Cardiac septum (tissue), 1 donor: ENCODE measurements at places on chromosomes 13 and 19. TPM values are rescaled to one million over a fixed set of nuclear protein-coding genes. Genes with fewer than 3 reads are reported as not detected.

- DNase-seq = peak; percentile 22
These were observed 29.1 kb upstream of the POP4 start for GRCh38 chr19:29576761-29577648.

- DNase-seq = no peak
These were observed 189.0 kb downstream of the LMO7 start for GRCh38 chr13:75825161-75825560.

GRCh38 chr19:11446652-11447301 is 11.3 kb downstream of the PRKCSH start:
- DNase-seq = no peak

- DNase-seq = no peak
These were observed 55.8 kb upstream of the KCTD15 start for GRCh38 chr19:33740811-33741396.

DNA sequence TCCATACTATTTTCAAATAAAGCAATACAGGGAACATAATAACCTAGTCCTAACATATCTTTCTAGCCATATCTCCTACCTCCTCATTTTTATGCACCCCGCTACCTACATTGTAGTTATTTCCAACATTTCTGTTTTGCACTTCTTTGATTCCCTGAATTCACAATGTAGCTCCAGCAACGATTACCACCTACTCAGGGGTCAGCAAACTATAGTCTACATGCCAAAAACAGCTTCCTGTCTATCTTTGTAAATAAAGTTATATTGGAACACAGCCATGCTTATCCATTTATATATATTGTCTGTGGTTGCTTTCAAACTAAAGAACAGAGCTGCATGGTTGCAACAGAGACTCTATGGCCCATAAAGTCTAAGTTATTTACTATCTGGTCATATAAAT is 16.7 kb downstream of the MYCBP2 start:
- no peak for DNase-seq

DNA sequence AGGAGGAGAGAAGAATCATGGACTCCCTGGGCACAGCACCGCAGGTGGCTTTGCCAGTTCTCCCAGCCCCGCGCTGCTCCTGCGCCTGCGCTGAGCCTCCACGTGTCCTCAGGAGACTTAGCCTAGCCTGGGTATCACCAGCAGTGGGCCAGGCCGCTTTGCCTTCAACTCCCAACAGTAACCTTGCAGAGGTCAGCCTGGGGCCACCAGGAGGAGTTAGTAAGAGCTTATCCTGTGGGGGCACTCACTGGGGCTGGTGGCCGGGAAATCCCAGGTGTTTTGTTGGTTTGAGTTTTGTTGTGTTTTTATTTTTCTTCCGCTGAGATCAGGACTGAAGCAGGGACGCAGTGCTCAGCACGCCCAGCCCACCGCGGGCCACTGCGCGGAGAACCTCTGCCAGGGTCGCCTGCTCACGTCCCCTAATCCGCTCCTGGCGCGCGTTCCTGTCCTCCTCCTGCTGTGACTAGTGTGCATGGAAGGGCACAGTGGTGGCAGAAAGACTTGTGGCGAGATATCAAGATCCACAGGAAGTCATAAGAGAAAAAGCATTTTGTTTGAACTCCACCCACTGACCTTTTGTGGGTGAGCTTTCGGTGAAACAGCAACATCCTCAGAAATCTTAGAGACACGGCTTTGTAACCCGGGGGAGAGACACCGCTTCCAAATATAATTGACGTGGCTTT is 207.4 kb upstream of the RFC3 start:
- DNase-seq = peak; percentile 89

GRCh38 chr13:33651766-33652165 is 166.2 kb upstream of the RFC3 start:
- no peak for DNase-seq

DNA sequence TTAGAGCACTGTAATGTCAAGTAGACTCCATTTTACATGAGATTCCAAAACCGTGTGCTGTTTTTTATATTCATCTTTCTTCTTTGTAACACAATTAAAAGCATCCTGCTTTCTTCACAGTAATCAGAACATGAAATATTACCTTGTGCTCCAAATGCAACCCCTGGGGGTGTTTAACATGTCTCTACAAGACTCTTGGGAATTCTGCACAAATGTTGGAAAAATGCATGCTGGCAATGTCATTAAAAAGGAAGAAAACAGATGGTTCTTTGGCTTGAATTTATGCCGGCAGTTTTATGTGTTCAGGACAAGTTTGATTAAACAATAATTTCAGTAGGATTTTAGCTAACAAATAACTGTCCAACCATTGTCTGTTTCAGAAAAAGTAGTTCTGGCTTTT is 159.1 kb downstream of the LIG4 start:
- DNase-seq = no peak

DNA sequence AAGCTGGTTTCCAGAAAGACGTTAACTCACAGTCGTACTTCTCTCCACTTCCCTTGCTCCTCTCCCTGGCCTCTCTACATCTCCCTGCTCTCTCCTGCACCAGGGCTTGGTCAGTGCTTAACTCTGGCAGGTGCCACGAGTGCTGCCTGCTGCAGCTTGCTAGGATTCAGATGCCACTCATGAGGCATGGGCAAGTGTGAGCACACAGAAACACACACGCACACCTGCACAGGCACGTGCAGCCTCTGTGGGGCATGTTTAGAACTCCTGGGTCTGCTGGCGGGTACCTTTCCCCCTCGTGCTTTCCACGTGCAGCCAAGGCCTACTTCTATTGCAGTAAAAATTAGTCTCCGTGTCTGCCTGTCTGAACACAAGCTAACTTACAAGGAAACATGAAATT is 31.8 kb downstream of the SOX1 start:
- no peak for DNase-seq

GRCh38 chr19:35142606-35143230 is 337 bp upstream of the FXYD7 start:
- no peak for DNase-seq

- DNase-seq = no peak
These were observed 8.7 kb downstream of the SHKBP1 start for GRCh38 chr19:40585241-40585981.

DNA sequence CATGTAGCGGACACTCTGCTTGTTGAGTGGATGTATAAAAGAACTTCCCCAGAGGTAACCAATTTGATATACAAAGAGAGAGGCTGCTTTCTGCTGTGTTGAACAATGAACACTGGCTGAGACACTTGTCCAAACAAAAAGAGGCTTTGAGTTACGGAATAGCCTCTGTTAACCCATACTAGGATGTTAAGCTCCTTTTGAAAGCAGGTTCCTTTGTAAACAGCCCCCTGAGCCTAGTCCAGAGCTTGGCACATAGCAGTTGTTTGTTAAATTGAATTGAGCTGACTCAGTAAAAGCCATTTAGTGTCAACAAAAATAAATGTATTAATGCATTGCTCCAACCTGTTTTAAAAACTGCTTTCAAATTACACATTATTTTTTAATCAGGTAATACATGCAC is 200.1 kb downstream of the MZT1 start:
- no peak for DNase-seq

DNA sequence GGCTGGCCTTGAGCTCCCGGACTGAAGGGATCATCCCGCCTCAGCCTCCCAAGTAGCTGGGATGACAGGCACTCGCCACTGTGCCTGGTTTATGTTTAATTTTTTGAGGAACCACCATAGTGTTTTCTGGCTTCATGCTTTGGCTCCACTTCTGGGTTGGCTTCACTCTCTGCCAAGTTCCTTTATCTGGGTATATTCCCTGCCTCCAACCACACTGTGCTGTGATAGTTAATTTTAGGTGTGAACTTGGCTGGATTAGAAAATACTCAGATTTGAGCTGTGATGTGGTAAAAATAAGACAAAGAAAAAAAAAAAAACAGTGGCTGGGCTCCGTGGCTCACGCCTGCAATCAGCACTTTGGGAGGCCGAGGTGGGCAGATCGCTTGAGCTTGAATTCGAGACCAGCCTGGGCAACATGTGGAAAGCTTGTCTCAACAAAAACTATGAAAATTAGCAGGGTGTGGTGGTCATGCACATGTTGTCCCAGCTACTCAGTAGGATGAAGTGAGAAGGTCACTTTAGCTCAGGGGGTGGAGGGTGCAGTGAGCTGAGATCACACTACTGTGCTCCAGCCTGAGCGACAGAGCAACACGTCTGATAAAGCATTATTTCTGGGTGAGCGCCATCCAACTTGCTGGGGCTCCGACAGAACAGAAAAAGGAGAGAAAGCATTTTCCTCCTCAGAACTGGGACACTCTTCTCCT is 7.5 kb upstream of the ILF3 start:
- DNase-seq = no peak

DNA sequence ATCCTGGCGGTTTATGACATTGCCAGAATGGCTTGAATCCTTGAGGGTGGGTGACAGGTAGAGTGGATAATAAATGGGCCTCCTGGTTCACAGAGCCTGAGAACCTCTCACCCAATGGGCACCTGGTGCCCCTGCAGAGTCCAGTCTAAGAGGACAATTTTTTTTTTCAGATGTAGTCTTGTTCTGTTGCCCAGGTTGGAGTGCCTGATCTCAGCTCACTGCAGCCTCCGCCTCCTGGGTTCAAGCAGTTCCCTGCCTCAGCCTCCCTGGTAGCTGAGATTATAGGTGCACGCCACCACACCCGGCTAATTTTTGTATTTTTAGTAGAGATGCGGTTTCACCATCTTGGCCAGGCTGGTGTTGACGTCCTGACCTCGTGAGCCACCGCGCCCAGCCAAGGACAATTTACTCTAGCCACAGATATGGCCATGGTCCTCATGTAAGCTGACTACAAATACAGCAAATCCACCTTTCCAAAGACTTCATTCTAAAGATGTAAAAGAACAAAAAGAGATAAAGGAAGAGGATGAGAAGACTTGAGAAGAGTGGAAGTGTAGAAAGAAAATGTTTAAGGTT is 33.0 kb downstream of the COL4A2 start:
- no peak for DNase-seq

DNA sequence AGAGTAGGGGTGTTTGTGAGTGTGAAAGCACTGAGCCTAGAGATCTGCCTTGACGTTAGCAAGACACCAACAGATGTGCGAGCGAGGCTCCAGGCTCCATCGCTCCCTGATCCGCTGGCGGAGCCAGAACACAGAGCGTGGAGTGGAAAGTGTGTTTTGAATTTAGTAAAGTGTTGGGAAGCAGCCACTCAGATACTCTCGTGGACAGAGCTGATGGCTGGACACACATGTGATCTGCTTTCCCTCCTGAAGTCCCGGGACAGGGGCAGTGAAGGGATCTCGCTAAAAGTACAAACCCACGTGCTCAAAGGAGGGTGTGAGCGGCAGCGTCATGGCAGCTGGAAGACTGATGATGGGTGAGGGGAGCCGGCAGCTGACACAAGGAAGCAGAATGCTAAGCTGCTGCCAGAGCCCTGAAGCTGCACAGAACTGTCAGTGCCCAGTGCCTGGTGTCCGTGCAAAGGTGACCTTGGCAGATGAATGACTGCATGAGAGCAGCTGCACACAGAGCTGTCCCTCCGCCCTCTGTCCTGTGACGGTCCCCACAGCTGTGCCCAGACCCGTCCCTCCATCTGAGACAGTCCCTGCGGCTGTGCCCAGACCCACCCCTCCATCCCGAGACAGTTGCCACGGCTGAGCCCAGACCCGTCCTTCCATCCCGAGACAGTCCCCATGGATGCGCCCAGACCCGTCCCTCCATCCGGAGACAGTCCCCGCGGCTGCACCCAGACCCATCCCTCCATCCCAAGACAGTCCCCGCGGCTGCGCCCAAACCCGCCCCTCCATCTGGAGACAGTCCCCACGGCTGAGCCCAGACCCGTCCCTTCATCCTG is 29.6 kb upstream of the TMEM255B start:
- DNase-seq = no peak

GRCh38 chr13:73109288-73109899 is 50.6 kb downstream of the KLF5 start:
- no peak for DNase-seq

DNA sequence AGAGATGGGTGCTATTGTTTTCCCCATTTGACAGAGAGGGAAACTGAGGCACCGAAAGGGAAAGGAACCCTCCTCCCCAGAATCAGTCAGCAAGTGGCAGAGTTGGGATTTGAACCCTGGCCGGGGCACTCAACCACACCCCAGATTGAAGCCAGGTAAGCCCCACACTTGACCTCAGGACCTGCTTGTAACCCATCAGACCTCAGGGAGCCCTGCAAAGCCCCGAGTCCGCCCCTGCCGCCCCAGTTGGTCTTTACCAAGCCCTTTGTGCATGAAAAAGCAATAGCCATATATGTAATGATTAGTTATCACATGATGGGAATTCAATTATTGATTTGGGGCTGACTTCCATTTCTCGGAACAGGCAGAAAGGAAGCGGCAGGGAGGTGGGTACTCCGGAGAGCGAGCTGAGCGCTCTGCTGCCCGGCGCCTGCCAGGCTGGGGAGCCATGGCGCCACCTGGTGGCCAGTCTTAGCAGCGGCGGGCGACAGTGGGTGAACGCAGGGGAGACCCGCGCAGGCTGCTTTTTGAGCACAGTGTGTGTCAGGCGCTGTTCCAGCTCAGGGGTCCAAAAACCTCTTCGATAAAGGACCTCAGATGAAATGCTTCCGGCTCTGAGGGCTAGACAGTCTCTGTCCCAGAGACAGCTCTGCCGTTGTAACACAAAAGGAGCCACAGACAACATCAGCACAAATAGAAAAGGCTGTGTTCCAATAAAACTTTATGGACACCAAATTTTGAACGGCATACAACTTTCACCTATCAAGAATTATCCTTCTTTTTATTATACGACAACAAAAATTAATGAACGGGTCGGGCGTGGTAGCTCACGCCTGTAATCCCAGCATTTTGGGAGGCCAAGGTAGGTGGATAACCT is 82.9 kb upstream of the CACNA1A start:
- DNase-seq = peak; percentile 86

DNA sequence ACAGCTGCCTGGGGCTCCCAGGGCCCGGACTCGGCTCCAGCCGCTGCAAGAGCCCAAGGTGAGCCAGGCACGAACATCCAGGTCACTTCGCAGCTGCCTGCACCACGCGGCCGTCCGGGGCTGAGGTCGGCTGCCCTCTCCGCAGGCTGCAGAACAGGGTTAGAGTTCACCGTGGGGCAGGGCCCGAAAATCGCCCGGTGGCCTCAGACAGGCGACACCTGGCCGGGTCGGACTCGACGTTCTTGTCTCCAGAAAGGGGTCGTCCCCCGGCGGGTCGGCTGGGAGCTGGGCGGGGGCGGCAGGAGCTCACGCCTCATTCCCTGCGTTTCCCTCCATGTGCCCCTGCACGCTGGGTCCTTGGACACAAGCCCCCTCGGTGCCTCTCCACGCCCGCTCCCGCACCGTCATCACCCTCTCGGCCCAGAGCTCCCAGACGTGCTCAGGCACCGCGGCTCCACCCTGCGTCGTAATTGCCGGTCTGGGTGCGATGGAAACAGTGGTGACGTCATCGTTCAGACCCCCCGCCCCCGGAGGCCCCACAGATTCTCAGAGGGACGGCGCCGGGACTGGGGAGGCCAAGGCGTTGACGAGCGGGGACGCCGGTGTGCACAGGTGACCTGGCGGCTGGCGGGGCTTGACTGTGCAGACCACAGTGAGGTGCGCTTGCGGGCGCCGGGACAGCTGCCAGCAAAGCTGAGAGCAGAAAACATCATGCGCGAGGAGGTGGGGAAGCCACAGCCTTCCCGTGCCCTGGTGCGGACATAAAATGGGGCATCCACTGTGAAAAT is 4.0 kb upstream of the GRIN3B start:
- DNase-seq = no peak

GRCh38 chr13:111611651-111612050 is 291.2 kb downstream of the TEX29 start:
- DNase-seq = no peak

KCTD4 gene
- not detected for total RNA-seq

KLK15 gene
- not detected for total RNA-seq

HCN2 gene
- total RNA-seq = 12.0 TPM

RBM26 gene
- total RNA-seq = 28.8 TPM

TMEM91 gene
- 2.9 TPM for total RNA-seq

ATP4A gene
- not detected for total RNA-seq

ZNF85 gene
- 3.5 TPM for total RNA-seq

CERS1 gene
- total RNA-seq = 1.8 TPM

LILRA2 gene
- 1.3 TPM for total RNA-seq

PLPP2 gene
- total RNA-seq = 0.81 TPM

LCP1 gene
- 13.2 TPM for total RNA-seq

SPACA7 gene
- total RNA-seq = not detected
